GM10248 (cell line): ENCODE measurements at places on chromosomes 6 and 20.

DNA sequence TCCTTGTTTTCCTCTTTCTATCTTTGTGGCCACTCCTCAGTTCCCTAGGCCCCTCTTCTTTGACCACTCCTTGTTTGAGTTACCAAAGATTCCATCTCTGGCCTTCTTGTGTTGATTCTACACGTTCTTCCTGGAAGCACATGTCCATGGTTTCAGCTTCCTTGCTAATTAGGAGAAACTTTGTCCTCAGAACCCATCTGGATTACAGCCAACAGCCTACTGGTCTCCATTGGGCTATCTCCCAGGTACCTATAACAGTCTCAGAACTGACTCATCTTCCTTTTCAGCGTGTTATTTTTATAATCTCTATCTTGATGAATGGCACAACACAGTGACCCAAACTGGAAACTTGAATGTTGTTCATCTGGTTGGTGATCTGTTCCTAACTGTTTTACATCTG lies 17.5 kb downstream of the PTPRA start:
- DNase-seq, result no peak

DNA sequence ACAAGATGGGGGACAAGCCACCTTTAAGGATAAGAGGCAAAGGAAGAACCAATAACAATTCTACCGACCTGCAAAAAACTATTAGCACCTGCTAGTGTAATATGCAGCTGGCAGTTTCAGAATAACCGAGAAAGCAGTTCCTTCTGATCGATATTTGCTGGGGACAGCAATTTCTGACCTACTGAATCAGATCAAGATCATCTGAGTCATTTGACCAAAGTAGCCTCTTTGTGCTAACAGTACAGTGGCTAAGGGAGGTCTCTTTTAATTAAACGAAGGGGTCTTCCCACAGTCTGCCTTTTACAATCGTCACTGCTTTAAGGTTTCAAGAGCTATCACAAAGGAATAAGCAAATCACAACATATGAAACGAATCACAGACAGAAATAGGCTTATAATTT lies 318.9 kb downstream of the BTBD9 start:
- peak; percentile 46 for DNase-seq

GRCh38 chr20:21265261-21266190 lies 37.6 kb upstream of the XRN2 start:
- no peak for DNase-seq

GRCh38 chr6:139159016-139159415 lies 24.1 kb downstream of the HECA start:
- DNase-seq, result no peak

GRCh38 chr6:65799389-65799788 lies 92.4 kb upstream of the EYS start:
- DNase-seq, result no peak

DNA sequence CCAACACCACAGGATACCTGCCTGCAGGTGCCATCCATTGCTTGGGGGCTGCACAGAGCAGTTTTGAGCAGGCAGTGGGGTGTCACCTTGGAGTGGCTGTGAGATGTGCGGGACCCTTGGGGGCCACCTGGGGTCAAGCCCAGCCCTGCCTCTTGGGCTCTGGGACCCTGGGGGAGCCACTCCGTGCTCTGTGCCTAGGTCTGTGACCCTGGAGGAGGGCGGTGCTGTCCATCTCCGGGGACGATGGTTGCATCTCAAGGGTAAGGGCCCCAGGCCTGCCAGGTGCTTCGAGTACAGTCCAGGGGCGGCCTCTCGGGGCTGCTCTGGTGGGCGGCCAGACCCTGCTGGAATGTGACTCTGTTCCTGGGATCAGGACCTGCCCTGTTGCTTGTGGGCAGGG lies 8.7 kb upstream of the GATA5 start:
- DNase-seq, result no peak

- no peak for DNase-seq
Measured at GRCh38 chr20:15806105-15806504, 767.1 kb downstream of the KIF16B start.

DNA sequence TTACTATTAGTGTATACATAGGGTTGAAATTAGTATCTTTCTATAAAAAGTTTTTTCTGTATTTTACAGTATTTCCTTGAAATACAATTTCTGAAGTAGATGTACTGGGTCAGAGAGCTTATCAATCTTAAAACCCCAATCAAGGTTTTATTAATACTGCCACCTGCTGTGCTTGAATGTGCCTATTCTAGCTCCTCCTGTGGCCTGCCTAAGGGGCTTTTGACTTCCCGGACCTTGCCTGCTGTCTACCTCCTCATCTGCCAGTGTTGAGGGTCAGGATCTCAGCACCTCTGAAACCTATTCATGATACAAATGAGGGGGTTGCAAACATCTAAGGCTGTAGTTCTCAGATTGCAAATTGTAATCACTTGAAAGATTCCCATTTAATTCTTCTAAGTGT lies 9.2 kb downstream of the PACRG start:
- no peak for DNase-seq

GRCh38 chr20:58478141-58478805 lies 36.9 kb downstream of the APCDD1L start:
- DNase-seq, result no peak

GRCh38 chr6:51273228-51273961 lies 454.7 kb downstream of the TFAP2B start:
- DNase-seq, result no peak

GRCh38 chr6:140544431-140544830 lies 1170.0 kb upstream of the CITED2 start:
- no peak for DNase-seq

DNA sequence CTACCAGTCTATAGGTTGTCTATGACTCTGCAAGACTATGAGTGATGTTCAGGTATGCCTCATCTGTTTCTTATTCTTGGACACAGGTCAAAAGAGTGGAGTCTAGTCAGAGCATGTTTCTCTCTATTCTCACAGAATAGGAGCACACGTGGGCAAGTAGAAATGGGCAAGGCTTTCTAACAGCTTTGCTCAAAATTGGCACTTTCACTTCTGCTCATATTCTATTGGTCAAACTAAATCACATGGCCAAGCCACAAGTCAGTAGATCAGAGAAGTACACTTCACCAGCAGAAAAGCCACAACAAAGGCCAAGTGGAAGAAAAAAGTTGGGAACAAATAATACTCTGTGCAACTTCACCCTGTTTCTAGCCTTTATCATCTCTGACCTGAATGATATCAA lies 354.5 kb upstream of the SYNCRIP start:
- no peak for DNase-seq

DNA sequence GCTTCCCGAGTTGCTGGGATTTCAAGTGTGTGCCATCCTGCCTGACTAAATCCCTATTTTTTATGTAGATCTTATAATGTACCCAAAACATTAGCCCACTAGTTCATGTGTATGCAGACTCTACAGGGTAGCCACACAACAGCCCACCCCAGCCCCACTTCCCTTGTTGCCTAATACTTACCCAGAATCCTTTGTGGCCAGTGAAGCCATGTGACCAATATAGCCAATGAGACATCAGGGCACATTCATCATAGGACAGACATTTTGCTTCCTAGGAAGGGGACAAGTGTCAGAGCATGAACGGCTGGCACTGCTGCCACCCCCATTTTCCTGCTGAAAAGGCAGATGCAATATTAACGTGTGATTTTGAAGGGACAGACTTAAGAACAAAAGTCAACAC lies 36.0 kb upstream of the TCP11 start:
- DNase-seq, result no peak

- no peak for DNase-seq
Measured at GRCh38 chr20:46202766-46203509, 84.8 kb downstream of the CD40 start.

DNA sequence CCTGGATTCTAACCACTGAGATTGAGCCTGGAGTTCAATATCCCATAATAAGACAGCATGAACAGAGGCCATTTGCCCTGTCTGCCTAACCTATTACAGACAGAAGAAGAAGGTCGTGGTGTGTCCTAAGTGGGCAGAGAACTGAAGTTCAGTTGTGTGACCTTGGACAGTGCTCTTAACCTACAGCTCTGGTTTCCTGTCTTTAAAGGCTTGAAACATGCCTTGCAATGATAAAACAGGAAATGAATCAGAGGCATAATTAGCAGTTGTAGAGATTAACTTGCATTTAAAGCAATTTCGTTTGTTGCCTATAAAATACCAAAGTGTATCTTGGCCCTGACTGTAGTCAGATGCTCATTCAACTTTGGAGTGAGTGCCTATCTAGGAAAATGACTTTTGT lies 507.2 kb upstream of the CHD6 start:
- DNase-seq, result no peak
